ENCODE measurements at places on chromosomes 7 and 10.

- DNase-seq, result no peak
Measured at GRCh38 chr7:1058821-1059199, 14.5 kb downstream of the GPR146 start.

- no peak for DNase-seq
Measured at GRCh38 chr7:2072042-2072441, 160.7 kb downstream of the MAD1L1 start.

GRCh38 chr10:1687190-1687589, 50.1 kb downstream of the ADARB2 start:
- no peak for DNase-seq

GRCh38 chr10:30806850-30807249, 177.3 kb upstream of the LYZL2 start:
- DNase-seq, result no peak

DNA sequence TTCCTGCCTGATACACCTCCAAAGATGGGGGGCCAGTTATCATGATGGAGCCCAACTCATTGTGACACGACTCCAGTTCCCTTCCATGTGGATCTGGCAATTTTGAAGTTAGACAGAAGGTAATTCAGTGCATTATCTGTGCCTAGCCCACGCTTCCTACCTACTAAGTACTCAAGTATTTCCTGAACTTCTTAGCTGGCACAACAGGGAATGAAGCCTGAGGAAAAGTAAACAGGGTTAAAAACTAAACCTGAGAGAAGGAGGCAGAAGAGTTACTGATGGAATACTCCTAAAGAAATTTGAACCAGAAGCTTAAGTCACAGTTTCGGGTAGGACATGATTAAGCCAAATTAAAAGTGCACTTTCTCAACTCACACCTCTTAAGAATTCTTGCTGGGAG, 1.1 kb upstream of the SEC31B start:
- no peak for DNase-seq

- peak; percentile 51 for DNase-seq
Measured at GRCh38 chr10:30812018-30812851, 182.7 kb upstream of the LYZL2 start.

DNA sequence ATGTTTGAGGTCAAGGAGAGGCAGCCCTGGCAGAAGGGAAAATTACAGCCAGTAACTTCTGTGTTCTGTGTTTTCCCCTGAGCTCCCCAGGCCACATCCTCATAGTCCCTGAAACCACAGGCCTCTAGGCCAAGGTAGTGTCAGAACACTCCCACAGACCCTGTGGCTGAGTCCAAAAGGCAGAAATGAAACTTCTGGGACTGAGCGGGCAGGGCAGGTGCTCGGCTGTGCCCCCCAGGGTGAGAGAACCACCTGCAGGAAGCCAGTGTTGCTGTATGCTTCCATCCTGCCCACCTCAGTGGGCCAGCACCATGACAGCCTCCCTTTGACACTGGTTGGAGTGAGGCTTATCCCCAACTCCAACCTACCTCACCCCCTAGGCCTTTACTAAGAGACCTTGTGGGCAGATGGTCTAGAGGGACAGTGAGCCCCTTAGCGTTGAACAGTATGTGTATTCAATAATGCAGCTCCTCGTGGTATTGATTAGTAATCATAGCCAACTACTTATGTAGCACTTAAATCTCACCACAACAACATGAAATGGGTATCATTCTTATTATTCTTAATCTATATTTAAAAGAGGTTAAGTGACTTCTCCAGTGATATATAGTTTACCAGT, 30.3 kb downstream of the PIK3CG start:
- no peak for DNase-seq

DNA sequence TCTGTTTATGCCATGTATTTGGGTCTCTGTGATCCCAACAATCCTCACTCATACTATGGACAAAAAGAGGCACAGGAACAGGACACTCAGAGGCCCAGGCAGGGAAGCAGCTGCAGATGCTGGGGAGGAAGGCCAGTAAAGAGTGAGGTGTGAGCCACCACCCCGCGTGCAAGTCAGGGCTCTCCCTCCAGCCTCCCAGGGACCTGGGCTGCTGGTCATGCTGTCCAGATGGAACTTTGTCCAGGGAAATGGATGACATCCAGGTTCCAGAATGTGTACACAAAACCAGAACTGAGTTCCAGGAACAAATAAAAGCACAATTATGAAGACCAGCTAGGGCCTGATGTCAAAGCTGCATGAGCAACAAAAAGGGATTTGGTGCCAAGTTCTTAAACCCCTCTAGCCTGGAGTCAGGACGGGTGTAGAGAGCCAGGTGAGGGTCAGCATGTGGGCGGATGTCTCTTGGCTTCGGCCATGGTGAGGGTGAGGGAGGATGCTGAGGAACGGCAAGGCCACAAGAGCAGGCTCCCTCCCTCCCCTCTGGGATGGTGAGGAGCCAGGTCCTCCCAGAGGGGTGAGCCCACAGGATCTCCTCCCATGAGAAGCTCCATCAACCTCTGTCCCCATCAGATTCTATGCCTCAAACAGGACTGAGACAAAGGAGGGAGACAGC, 739.7 kb downstream of the PARD3 start:
- DNase-seq, result no peak

DNA sequence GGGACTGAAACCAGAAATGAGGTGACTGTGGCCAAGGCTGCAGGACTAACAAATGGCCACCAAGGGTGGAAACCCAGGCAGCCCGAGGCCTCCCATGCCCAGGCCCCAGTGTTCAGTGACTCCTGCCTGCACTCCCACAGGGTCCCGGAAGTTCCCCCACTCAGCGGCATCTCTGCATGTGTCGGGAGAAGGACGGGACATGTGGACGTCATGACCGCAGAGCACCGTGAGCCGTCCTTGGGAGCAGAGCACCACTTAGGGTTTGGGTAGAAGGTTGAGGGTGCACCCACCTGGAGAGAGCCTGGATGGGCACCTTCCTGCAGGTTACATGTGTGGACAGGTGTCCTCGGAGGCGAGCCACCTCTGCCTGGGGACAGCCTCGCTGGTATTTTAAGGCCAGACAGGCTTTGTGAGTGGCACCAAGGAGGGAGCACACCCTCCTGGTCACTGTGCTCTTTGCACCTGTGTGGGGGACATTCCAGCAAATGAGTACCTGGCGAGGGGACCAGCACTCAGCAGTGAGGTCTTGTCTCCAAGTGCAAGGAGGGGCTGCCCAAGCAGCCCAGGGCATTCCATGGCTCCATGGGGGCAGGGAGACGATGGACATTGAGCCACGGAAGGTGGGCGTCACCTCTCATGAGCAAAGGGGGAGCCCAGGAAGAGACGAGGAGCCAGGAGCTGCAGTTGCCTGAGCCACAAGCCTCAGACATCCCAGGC, 95.3 kb upstream of the TCERG1L start:
- peak; percentile 54 for DNase-seq

DNA sequence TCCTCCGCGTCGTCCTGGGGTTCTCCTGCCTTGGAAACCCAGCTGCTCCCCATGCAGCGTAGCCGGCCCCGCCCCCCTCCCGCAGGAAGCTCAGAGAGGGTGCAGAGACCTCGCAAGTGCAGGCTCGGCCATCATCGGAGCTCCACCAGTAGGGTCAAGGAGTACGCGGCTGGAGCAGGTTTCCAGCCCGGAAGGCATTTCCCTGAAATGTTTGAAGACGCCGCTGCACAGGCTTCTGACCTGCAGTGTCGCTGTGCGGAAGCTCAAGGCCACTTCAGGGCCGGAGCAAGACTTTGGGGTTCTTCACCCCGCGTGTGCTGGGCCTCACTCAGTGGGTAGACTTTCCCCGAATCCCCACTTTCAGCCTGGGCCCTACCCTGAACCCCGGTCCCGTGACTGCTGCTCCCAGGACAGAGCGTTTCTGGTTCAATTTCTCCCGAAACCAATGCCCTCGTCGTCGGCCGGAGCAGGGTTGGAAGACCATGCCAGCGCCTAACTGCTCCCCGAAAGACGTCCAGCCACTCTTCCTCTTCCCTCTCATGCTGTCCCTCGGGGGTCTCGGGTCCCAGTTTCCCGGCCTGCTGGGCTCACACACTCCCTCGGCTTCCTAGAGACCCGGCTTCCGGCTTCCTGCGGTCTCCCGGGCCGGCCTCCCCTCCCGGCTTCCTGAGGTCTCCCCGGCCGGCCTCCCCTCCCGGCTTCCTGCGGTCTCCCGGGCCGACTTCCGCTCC, 52.1 kb downstream of the INSIG1 start:
- peak; percentile 86 for DNase-seq

Data from H7 (cell line).